ENCODE measurements at places on chromosomes 1 and 21. TPM values are rescaled to one million over a fixed set of nuclear protein-coding genes. Genes with fewer than 3 reads are reported as not detected.

GRCh38 chr1:19814681-19815503 is at the start of gene RNF186:
TSS of gene RNF186 (minus strand) at chr1:19815283. CDS start at chr1:19815101, 182 bp downstream.
- no peak for DNase-seq
- H3K4me1 ChIP-seq: no peaks in the 10 kb centered on the region
- no peaks in the 10 kb centered on the region for H3K36me3 ChIP-seq
- peaks cover 11% of the 10 kb centered on the region for H3K27me3 ChIP-seq

ADCY10 gene
- total RNA-seq: 0.33 TPM

DNA sequence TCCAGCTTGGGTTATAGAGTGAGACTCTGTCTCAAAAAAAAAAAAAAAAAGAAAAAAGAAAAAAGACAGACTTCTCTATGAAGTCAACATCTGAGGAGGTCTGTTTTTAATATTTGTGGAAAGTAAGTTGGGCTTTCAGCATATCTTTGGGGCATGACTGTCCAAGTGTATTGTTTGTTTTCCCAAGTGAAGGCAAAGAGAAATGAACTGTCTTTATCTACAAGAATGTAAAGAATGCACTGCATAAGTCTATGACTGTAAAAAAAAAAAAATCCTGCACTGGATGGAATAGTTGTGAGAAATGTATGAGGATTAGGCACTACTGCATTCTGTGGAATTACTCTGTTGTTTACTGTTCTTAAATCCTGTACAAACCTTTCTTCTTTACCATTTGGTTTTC is 45.6 kb upstream of the TMEM61 start:
- no peak for DNase-seq
- no peaks in the 10 kb centered on the region for H3K36me3 ChIP-seq
- no peak overlapping the region for H3K4me3 ChIP-seq
- no peaks in the 10 kb centered on the region for H3K4me1 ChIP-seq
- peaks cover 19% of the 10 kb centered on the region for H3K27me3 ChIP-seq
- H3K27ac ChIP-seq: no peak overlapping the region

DNA sequence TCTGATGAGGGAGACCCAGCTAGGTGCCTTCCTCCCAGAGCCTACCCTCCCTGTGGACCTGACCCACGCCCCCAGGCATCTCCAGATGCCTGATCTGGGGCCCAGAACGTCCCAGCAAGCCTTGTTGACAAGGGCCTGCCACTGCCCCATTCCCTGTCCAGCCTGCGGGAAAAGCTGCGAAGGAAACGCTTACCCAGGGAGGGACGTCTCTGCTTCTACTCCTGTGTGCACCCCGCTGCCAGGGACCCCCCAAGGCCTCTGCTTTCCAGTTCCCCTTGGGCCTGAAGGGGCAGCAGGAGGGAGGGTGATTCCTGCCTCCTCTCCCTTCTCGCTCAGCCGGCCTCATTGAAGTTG is 11.6 kb upstream of the CLSTN1 start:
- no peak overlapping the region for H3K27ac ChIP-seq
- no peak for DNase-seq
- H3K27me3 ChIP-seq: no peaks in the 10 kb centered on the region
- no peak overlapping the region for H3K4me3 ChIP-seq

PADI2 gene
- total RNA-seq: not detected

DNA sequence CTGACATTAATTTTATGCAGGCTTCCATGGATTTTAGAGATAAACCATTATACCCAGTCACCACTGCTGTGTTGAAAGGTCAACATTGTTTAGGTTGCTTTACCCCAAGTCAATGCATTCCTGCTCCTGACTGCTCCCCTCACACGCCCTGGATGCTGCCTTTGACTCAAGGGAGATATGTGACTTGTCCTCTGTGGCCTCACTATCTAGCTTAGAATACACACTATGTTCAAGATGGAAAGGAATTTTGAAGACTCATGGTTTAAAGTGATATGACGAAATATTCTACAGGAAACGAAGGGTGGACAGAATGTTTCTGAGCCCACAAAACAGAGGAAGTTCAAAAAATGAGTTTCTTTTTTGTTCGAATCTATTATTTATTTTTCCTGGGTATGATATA is 170.4 kb upstream of the NR5A2 start:
- no peak overlapping the region for H3K4me3 ChIP-seq
- H3K27ac ChIP-seq: no peak overlapping the region
- H3K27me3 ChIP-seq: peaks cover 22% of the 10 kb centered on the region
- no peaks in the 10 kb centered on the region for H3K36me3 ChIP-seq
- DNase-seq: no peak
- H3K4me1 ChIP-seq: peaks cover 6% of the 10 kb centered on the region

APH1A gene
- total RNA-seq: 115 TPM

LCE6A gene
- not detected for total RNA-seq

DNA sequence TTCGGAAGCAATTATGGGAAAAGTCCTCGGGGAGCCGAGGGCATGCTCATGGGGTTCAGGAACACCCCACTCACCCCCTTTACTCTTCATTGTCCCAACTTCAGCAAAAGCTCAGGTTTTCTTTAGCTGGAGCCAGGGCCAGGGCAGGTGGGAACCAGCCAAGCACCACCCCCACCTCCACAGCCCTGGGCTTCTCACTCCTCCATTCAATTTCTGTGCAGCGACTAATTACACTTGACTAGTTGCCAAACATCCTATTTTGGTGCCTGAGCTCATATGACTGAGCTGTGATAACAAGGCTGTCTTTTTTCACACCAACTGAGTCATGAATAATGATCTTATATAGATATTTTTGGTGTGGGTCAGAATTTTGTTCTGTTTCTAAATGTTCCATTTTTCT is 257.2 kb upstream of the AJAP1 start:
- no peaks in the 10 kb centered on the region for H3K4me1 ChIP-seq
- no peak overlapping the region for H3K27ac ChIP-seq
- no peak overlapping the region for H3K4me3 ChIP-seq
- H3K36me3 ChIP-seq: no peaks in the 10 kb centered on the region
- DNase-seq: no peak
- H3K27me3 ChIP-seq: peaks cover 13% of the 10 kb centered on the region

DNA sequence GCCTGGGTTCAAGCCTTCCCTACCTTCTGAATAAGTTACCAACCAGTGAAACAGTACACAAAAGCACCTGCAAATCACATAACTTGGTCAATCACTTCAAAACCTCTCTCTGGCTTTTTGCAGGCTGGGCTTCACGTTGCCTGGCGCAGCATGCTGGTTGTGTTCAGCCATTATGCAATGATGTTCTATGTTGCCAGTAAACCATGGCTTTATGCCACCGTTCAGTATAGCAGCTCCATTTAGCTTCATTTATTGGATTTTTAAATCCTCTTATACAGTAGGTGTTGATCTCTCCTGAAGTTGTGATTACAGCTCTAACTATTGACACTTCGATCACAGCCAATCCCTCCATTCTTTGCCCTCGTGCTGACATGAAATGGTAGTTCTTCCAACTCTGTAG is 233.6 kb upstream of the PTBP2 start:
- no peaks in the 10 kb centered on the region for H3K4me1 ChIP-seq
- H3K36me3 ChIP-seq: no peaks in the 10 kb centered on the region
- H3K27me3 ChIP-seq: no peaks in the 10 kb centered on the region
- H3K27ac ChIP-seq: no peak overlapping the region

DNA sequence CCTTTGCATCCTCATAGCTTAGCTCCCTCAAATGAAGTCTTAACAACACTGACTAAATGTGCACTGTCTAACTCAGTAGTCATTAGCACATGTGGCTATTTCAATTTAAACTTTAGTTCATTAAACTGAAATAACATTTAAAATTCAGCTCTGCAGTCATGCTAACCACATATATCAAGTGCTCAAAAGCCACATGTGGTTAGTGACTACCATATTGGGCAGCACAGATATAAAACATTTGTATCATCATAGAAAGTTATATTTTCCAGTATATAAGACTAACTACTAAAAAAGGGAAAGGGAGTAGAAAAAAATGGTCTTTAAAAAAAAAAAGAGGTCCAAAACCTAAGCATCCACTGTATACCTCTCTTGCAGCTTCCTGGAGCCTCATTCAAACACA is 64.1 kb downstream of the SETD4 start:
- no peak for DNase-seq
- H3K4me1 ChIP-seq: no peaks in the 10 kb centered on the region
- H3K4me3 ChIP-seq: no peak overlapping the region
- no peaks in the 10 kb centered on the region for H3K36me3 ChIP-seq
- H3K27me3 ChIP-seq: peaks cover 31% of the 10 kb centered on the region
- H3K27ac ChIP-seq: no peak overlapping the region

GRCh38 chr1:29602203-29602602 is 365.9 kb downstream of the PTPRU start:
- no peaks in the 10 kb centered on the region for H3K36me3 ChIP-seq
- no peak overlapping the region for H3K4me3 ChIP-seq
- DNase-seq: no peak
- no peak overlapping the region for H3K27ac ChIP-seq
- peaks cover 11% of the 10 kb centered on the region for H3K27me3 ChIP-seq
- H3K4me1 ChIP-seq: no peaks in the 10 kb centered on the region

GRCh38 chr1:49102752-49103151 is 326.1 kb upstream of the BEND5 start:
- DNase-seq: no peak
- H3K4me1 ChIP-seq: peaks cover 21% of the 10 kb centered on the region
- H3K4me3 ChIP-seq: no peak overlapping the region
- H3K27ac ChIP-seq: no peak overlapping the region

- DNase-seq: no peak
- no peaks in the 10 kb centered on the region for H3K27me3 ChIP-seq
- no peak overlapping the region for H3K27ac ChIP-seq
- no peak overlapping the region for H3K4me3 ChIP-seq
- H3K36me3 ChIP-seq: peaks cover 5% of the 10 kb centered on the region
Measured at GRCh38 chr1:188355847-188356246, 1527.1 kb downstream of the PLA2G4A start.

SELE gene
- not detected for total RNA-seq

GRCh38 chr1:114956570-114956969 is 73.1 kb upstream of the TSHB start:
- H3K4me3 ChIP-seq: no peak overlapping the region
- peaks cover 37% of the 10 kb centered on the region for H3K27me3 ChIP-seq
- no peaks in the 10 kb centered on the region for H3K36me3 ChIP-seq
- no peak for DNase-seq
- no peaks in the 10 kb centered on the region for H3K4me1 ChIP-seq
- H3K27ac ChIP-seq: no peak overlapping the region

LYPD8 gene
- total RNA-seq: not detected

- no peak overlapping the region for H3K4me3 ChIP-seq
- no peak overlapping the region for H3K27ac ChIP-seq
- H3K36me3 ChIP-seq: no peaks in the 10 kb centered on the region
- no peak for DNase-seq
Measured at GRCh38 chr1:38724160-38725131, 135.1 kb downstream of the RRAGC start.

DNA sequence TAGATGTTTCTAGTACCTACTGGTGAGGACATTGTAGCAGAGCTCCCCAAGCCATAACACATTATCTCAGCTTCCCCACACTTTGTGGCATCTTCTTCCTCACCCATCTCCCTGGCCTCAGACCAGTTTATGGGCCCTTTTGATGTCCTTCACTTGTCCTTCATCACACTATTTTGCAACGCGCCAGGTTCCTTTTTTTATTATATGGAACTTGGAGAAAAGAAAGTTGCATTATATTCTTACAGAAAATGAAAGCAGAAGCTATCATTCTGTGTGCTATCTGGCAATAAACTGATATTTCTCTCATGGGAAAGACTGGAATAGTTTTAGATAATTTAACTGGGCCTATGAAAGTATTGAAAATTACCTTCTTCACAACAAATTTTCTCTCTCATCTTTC is 196.9 kb upstream of the ETV3 start:
- peaks cover 4% of the 10 kb centered on the region for H3K36me3 ChIP-seq
- H3K27me3 ChIP-seq: peaks cover 34% of the 10 kb centered on the region
- no peak for DNase-seq
- H3K4me3 ChIP-seq: no peak overlapping the region
- H3K27ac ChIP-seq: no peak overlapping the region

OR2T2 gene
- not detected for total RNA-seq

OR2L5 gene
- total RNA-seq: not detected

DNA sequence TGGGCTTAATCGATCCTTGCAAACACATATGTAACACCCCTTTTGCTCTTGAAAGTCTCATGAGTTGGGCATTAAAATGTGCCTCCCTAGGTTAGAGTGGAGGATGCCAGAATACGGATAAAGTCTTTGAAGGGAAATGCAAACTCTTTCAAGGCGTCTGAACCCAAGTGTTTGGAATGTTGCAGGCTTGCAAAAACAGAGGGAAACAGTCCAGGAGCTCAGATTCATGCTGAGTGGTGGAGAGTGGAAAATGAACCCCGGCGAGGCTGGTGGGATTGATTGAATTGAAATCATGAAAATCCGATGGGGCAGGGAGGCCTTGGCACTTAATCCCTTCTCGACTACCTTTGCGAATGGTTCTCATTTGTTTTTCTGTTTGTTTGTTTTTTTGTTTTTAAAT is 175.5 kb downstream of the PGBD5 start:
- H3K4me1 ChIP-seq: peaks cover 19% of the 10 kb centered on the region
- peaks cover 5% of the 10 kb centered on the region for H3K36me3 ChIP-seq
- no peak overlapping the region for H3K27ac ChIP-seq
- H3K4me3 ChIP-seq: no peak overlapping the region
- no peak for DNase-seq

DNA sequence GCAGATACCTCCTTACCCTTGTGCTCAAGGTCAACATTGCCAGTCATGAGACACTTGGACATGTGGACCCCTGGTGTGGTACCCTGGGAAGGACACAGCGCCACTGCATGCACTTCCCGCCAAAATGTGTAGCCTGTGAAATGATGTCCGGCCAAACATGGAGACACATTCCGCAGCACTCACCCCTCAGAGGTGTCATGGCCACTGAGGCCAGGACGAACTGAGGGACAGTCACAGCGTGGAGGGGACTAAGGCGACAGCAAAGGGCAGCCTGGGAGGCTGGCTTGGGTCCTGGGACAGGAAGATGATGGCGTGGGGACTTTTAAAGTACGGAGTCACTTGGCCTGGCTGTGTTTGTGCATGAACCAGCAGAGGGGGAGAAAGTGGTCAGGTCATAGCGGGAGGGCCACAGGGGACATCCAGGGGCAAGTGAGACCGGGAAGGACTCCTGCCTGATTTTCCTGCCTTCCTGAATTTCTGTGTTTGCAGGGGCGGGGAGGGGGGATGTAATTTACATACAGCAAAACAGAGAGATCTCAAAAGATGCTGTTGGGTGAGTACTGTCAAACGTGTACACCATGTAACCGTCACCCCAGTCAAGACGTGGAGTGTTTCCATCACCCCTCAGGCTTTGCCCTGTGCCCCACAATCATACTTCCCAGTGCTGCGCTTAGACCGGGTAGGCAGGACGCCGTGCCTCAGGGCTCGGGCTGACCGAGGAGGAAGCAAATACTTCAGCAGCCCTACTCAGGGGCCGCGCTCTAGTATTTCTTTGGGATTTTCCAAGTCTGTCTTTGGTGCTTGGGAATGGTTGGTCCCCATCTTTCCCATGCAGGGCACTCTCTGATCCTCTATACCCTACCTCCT is 45.2 kb downstream of the WDR4 start:
- peaks cover 22% of the 10 kb centered on the region for H3K4me1 ChIP-seq
- no peak overlapping the region for H3K4me3 ChIP-seq

All from natural killer cell treated with Interleukin-12 subunit alpha and Interleukin-12 subunit beta and Interleukin-15 and Interleukin-18, amount 100 ng/mL, for 72 hours (primary cell).